ENCODE measurements at places on chromosomes 6 and 20. TPM values are rescaled to one million over a fixed set of nuclear protein-coding genes. Genes with fewer than 3 reads are reported as not detected.
A peak's percentile ranks its signal among the peaks of the same experiment; 100 is the strongest.

- DNase-seq: no peak
Measured at GRCh38 chr6:30937265-30937664, 3.5 kb upstream of the MUCL3 start.

- peak; percentile 38 for DNase-seq
Measured at GRCh38 chr6:22448291-22448711, 121.1 kb upstream of the HDGFL1 start.

GPANK1 gene
- total RNA-seq: 38.5 TPM

RSPO4 gene
- 0.32 TPM for total RNA-seq

KHDC1L gene
- not detected for total RNA-seq

CPNE5 gene
- 1.3 TPM for total RNA-seq

Measured in HT1080 (cell line).